ENCODE measurements at places on chromosomes 16 and 17.

DNA sequence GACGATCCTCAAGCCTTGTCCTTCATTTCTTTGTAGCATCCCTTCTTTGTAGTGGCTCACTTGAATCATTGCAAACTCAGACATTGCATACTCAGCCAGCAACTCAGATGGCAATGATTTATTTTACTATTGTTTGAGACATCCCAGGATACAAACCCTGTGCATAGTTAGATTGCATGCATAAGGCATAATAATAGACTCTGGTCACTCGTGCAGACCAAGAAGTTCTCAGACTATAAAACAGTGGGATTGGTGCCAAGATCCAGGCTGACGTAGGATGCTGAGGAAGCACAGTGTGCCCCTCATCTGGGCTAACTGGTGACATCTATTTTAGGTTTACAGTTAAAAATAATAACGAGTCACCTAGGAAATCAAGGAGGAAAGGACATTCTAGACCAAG lies 142.3 kb downstream of the PMP22 start:
- no peak for DNase-seq

DNA sequence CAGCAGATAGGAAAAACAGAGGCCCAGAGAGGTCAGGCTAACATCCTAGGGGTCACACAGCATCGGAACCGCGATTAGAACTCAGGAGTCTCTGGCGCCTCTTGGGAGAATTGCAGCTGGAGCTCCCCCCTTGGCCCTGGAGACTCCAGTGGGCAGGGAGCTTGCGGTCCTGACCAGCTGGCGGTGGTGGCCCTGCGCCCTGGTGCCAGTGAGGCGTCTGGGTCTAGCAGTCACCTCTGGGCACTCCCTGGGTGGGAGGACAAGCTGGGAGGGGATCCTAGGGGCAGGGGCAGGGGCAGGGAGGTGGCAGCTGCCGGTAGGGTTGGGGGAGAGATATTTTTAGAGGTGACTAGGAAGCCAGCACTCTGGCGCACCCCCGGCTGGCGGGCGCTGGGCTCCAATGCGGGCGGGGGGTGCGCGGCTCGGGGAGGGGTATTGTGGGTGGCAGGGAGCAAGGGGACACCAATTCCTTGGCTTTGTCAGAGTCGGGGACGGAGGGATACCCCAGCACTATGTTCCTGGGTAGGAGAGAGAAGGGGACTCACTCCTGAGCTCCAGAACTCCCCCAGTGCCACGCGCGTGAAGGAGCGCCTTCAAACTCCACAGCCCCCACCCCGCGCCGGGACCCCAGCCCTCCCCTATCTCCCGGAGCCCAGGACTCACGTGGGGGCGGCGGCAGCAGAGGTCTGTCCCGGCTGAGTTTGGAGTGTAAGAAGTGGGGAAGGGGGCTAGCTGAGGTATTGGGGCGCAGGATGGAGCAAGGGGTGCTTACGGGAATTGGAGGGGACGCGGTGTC lies 584 bp downstream of the PHOSPHO1 start:
- DNase-seq = no peak

- DNase-seq = no peak
Observed at GRCh38 chr17:35073991-35074627, 10.6 kb upstream of the RFFL start.

DNA sequence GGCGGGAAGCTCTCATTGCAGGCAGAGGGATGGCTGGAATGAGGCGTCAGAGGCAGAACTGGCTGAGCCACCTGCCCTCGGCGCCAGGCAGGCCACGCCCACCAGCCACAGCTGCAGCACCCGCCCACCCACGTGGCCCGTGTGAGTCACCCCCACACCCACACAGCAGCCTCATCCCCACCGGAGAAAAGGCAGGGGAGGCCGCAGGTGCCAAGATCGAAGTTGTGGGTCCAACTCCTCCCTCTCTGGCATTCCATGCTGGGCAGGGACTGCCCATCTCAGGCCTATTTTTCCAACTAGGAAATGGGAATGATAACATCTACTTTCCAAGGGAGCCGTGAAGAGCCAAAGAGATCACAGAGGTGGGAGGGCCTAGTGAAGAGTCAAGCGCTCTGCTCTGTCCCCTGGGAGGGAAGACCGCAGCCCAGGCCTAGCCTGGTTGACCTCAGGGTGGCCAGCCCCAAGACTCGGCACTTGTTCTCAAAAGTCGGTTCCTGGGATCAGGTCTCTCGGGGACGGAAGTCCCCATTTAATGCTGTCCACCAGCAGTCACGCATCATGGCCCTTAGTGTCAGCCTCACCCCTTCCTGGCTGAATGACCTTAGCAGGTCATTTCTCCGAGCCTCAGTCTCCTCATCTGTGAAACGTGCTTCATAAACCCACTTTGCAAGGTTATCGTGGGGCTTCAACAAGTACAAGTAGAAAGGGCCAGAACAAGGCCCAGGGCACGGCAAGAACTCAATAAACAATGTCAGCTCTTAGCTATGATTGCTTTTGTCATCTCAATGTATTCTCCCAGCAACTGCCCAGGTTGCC lies at the start of gene TRPV3:
Gene TRPV3, minus strand, starts transcription at position 45 of the 816 bp plus-strand sequence. CDS start 2,962 bp downstream, outside the sequence.
- DNase-seq = no peak

- no peak for DNase-seq
Observed at GRCh38 chr16:88381820-88382451, 823 bp upstream of the ZNF469 start.

- no peak for DNase-seq
Observed at GRCh38 chr17:28573966-28574480, 2.7 kb downstream of the ALDOC start.

GRCh38 chr17:59437791-59438281 lies 106.4 kb downstream of the YPEL2 start:
- no peak for DNase-seq

GRCh38 chr17:20026960-20027359 lies 17.8 kb downstream of the SPECC1 start:
- DNase-seq = no peak

DNA sequence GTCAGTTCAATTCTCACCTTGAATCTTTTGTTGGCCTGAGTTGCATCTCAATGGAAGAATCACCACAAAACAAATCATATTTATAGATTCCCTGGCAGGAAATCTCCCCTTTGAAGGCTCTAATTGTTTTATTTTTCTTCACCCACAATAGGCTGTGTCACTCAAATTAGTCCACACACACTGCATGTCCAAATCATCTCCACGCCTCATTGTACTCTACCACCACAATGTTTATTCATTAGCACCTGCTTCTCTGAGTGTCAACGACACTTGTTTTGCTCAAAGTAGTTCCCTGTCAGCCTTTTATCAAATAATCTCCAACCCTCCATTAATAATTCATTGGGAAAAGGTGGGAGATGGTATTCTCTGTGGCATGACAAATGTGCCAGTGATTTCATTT lies 164.3 kb downstream of the ABCC12 start:
- no peak for DNase-seq

GRCh38 chr17:58318627-58319172 lies 9.9 kb downstream of the TSPOAP1 start:
- DNase-seq = no peak

- no peak for DNase-seq
Observed at GRCh38 chr17:1039123-1039507, 42.2 kb downstream of the TIMM22 start.

DNA sequence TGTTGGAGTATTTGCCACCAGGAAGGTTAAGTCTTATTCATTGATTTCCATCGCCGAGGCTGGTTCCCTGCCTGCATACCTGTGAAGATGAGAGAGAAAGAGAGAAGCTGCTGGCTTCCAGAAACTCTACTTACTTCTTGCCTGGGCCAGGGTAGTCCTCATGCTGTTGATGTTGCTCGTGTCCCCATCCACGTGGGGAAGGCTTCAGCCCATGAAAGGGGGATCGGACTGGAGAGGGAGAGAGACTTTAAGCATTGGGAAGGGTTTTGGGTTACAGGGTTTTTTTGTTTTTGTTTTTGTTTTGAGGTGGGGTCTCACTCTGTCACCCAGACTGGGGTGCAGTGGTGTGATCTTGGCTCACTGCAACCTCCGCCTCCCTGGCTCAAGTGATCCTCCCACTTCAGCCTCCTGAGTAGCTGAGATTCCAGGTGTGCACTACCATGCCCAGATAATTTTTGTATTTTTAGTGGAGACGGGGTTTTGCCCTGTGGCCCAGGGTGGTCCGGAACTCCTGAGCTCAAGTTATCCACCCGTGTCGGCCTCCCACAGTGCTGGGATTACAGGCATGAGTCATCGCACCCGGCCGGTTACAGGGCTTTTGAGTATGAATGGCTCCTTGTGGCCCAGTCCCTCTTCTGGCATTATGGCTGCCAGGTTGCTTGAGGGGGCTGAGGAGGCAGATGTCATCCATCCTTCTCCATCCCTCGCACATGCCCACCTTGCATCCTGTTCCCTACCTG lies 26.6 kb downstream of the ITGB3 start:
- no peak for DNase-seq

- no peak for DNase-seq
Observed at GRCh38 chr17:8668176-8668740, 37.7 kb upstream of the MYH10 start.

DNA sequence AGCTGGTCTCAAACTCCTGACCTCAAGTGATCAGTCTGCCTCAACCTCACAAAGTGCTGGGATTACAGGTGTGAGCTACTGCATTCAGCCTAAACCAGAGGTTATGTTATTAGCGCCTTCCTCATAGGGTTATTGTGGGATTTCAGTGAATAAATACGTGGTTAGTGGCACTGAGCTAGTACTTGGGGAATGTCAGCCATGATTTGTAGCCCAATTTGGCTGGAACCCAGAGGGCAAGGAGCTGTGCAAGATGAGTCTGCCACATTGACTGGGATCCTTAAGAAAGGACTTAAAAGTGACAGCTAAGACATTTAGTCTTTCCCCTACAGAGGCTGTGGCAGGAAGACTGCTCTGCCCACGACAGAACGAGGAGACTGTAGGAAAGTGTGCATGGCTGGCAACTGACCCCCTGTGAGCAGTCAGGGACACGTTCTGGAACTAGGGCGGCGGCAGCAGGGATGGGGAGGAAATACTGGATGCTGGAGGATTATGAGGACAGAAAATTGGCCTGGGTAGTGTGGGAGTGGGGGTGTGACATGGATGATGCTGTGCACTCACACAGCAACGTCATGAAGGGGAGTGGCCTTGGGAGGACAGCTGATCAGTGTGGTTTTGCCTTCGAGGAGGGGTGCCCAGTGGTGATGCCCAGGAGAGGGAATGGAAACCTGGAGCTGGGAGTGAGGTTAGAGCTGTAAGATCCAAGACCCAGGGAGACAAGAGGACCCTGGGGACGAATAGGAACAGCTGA lies 14.6 kb downstream of the ATP5PD start:
- no peak for DNase-seq

All from left renal cortex interstitium (tissue), 4 donors.